ENCODE measurements at places on chromosomes 1 and 21. TPM values are rescaled to one million over a fixed set of nuclear protein-coding genes. Genes with fewer than 3 reads are reported as not detected.

UTS2 gene
- not detected for total RNA-seq

GIPC2 gene
- not detected for total RNA-seq

USP24 gene
- total RNA-seq, result 22.9 TPM

CELA2A gene
- not detected for total RNA-seq

DNA sequence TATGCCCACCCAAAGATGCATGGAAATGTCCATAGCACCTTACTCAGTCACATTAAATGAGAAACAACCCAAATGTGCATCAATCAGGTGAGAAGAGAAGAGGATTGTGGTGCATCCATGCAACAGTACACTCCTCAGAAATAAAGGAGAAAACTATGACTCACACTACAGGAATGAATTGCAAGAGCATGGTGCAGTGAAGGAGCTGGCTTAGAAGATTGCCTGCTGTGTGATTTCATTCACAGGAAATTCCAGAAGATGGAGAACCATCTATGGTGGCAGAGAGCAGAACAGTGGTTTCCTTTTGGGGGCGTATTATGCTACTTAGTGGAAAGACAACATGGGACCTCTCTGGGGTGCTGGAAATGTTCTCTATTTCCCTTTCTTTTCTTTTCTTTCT lies 278.6 kb upstream of the AJAP1 start:
- H3K4me1 ChIP-seq, result no peaks in the 10 kb centered on the region
- no peaks in the 10 kb centered on the region for H3K36me3 ChIP-seq
- peak; percentile 63 for DNase-seq
- H3K27me3 ChIP-seq, result no peaks in the 10 kb centered on the region
- no peak overlapping the region for H3K4me3 ChIP-seq

DNA sequence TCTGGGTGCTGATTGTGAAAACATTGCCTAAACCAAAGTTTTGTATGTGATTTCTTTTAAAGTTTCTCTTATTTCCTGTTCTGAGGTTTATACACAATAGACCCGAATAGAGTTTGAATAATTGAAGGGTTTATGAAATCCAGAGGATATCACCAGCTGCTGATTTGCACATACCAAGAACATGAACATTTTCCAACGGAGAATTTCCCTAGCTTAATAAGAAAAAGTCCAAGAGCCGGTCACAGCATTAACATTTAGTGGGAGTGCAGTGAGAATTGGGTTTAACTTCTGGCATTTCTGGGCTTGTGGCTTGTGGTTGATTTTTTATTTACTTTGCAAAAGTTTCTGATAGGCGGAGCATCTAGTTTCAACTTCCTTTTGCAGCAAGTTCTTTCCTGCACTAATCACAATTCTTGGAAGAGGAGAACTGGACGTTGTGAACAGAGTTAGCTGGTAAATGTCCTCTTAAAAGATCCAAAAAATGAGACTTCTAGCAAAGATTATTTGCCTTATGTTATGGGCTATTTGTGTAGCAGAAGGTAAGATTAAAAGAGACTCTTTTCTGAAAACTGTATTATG lies at the start of gene CFH:
Gene CFH, plus strand, starts transcription at position 407 of the 579 bp plus-strand sequence. Its CDS starts 75 bp downstream, at position 482.
- peaks cover 8% of the 10 kb centered on the region for H3K4me1 ChIP-seq
- no peaks in the 10 kb centered on the region for H3K27me3 ChIP-seq
- peak within 1 kb of the TSS; percentile 45 for H3K27ac ChIP-seq

DNA sequence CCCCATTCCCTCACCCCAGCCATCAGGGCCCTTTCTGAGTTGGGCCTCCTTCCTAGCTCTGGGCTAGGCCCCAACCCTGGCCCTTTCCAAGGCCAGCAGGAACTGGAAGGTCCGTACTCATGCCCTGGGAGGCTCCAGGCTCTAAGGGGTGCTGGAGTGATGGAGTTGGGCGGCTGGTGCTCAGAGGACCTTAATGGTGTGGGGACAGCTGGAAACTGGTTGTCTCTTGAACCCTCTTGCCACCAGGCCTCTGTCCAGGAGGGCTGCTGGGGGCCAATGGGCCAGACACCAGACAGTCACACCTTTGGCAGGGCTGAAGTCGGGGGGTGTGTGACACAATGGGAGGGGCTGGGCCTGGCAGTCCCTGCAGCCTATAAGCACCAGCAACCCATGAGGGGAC lies 9.2 kb upstream of the PADI1 start:
- H3K4me3 ChIP-seq, result no peak overlapping the region
- no peak for DNase-seq
- no peaks in the 10 kb centered on the region for H3K27me3 ChIP-seq
- H3K4me1 ChIP-seq, result peaks cover 23% of the 10 kb centered on the region
- H3K36me3 ChIP-seq, result no peaks in the 10 kb centered on the region

DNA sequence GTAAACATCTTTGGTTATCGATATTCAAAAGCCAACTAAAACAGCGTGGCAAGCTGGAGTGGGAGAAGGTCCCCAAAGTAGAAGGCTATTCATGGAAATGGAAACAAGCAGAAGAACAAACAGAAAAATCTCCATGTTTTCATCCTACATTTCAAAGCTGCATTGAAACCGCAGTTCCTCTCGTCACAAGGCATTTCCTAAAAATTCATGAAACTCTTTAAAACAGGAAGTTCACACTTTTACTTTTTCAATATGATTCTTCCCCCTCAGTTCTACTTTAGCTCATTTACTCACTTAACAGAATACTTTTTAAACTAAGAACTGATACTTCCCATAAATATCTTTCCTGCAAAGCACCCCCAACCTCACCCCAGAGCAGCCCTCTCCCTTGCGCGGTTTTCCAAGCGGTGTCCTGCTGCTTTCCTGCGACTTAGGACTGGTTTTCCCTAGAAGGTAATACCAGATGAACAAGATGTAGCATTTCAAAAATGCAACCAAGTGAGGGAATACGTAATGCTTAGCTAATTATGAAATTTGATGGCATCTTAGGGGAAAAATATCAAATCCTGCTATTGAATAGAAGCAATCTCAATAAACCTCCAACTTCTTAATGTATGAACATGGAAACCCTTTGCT lies 228.3 kb upstream of the PKN2 start:
- H3K4me1 ChIP-seq, result no peaks in the 10 kb centered on the region
- H3K27ac ChIP-seq, result no peak overlapping the region
- H3K36me3 ChIP-seq, result no peaks in the 10 kb centered on the region

GRCh38 chr1:151680826-151681225 lies 35.8 kb downstream of the CELF3 start:
- no peaks in the 10 kb centered on the region for H3K27me3 ChIP-seq
- peaks cover 22% of the 10 kb centered on the region for H3K4me1 ChIP-seq
- peak; percentile 92 for DNase-seq
- H3K27ac ChIP-seq, result peak overlapping the region; percentile 84
- H3K36me3 ChIP-seq, result no peaks in the 10 kb centered on the region

- H3K4me1 ChIP-seq, result peaks cover 12% of the 10 kb centered on the region
- no peak overlapping the region for H3K27ac ChIP-seq
- no peaks in the 10 kb centered on the region for H3K27me3 ChIP-seq
- no peak for DNase-seq
- peak overlapping the region; percentile 73 for H3K4me3 ChIP-seq
Measured at GRCh38 chr1:5992814-5993555, 760 bp upstream of the NPHP4 start.

GRCh38 chr1:94142583-94142982 lies 21.6 kb upstream of the ABCA4 start:
- no peaks in the 10 kb centered on the region for H3K36me3 ChIP-seq
- DNase-seq, result no peak
- H3K4me1 ChIP-seq, result peaks cover 12% of the 10 kb centered on the region
- H3K27me3 ChIP-seq, result no peaks in the 10 kb centered on the region
- H3K4me3 ChIP-seq, result no peak overlapping the region

- peaks cover 5% of the 10 kb centered on the region for H3K4me1 ChIP-seq
- H3K27me3 ChIP-seq, result no peaks in the 10 kb centered on the region
- H3K36me3 ChIP-seq, result no peaks in the 10 kb centered on the region
- no peak overlapping the region for H3K27ac ChIP-seq
Measured at GRCh38 chr1:55541296-55541695, 326.1 kb upstream of the USP24 start.

DNA sequence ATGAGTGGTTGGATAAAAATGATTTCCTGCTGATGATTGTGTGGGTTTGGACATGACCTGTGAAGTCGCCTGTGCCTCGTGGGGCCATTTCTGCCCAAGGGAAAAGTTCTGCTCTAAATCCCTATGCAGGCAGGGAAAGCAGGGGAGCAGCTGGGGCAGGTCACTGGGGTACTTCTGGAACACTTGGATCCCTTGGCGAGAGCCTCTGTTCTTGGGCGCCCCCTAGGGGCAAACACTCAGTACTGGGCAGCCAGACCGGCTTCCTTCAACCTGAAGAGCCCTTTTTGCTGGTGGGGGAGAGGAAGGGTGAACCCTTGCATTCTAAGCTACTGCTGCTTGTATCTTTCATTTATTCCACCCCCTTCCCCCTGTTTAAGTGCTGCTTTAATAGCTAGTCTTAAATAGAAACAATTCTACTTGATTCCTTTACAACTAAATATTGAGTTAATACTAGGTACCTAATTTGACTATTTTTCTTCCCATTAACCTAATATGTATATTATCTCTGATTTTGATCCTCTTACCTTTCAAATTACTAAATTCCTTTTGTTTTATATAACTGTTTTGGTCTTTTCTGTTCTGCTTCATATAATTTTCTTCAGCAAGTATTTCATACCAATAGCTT lies 5.1 kb upstream of the CLEC20A start:
- H3K36me3 ChIP-seq, result no peaks in the 10 kb centered on the region
- H3K4me3 ChIP-seq, result no peak overlapping the region
- no peaks in the 10 kb centered on the region for H3K4me1 ChIP-seq
- no peaks in the 10 kb centered on the region for H3K27me3 ChIP-seq
- peak; percentile 22 for DNase-seq

DNA sequence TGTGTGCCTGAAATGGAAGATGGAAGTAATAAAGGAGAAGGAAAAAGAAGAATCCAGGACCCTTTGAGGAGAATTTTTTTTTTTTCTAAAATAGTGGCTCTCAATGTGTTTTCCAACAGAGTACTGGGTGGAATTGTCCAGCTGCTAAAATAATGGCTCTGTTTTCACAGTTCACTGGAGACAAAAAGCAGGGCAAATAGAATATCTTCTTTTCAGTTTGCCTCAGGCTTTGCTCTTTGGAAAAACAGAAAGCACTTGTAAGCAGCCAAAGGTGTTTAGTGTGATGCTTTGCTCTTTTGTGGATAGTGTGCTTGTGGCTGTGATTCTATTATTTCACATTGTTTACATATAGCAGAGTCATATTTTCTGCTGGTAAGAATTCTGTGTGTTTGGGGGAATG lies 77.4 kb upstream of the MROH9 start:
- H3K27me3 ChIP-seq, result no peaks in the 10 kb centered on the region
- no peak overlapping the region for H3K4me3 ChIP-seq
- no peaks in the 10 kb centered on the region for H3K4me1 ChIP-seq
- no peak overlapping the region for H3K27ac ChIP-seq

GRCh38 chr21:36976228-36976861 lies 9.9 kb upstream of the HLCS start:
- no peak overlapping the region for H3K27ac ChIP-seq
- peaks cover 15% of the 10 kb centered on the region for H3K4me1 ChIP-seq
- no peaks in the 10 kb centered on the region for H3K27me3 ChIP-seq
- no peaks in the 10 kb centered on the region for H3K36me3 ChIP-seq
- DNase-seq, result no peak

- peak overlapping the region; percentile 90 for H3K27ac ChIP-seq
- H3K27me3 ChIP-seq, result no peaks in the 10 kb centered on the region
- peak; percentile 99 for DNase-seq
- H3K4me3 ChIP-seq, result peak overlapping the region; percentile 3
Measured at GRCh38 chr1:202589190-202589930, 120.9 kb downstream of the SYT2 start.

DNA sequence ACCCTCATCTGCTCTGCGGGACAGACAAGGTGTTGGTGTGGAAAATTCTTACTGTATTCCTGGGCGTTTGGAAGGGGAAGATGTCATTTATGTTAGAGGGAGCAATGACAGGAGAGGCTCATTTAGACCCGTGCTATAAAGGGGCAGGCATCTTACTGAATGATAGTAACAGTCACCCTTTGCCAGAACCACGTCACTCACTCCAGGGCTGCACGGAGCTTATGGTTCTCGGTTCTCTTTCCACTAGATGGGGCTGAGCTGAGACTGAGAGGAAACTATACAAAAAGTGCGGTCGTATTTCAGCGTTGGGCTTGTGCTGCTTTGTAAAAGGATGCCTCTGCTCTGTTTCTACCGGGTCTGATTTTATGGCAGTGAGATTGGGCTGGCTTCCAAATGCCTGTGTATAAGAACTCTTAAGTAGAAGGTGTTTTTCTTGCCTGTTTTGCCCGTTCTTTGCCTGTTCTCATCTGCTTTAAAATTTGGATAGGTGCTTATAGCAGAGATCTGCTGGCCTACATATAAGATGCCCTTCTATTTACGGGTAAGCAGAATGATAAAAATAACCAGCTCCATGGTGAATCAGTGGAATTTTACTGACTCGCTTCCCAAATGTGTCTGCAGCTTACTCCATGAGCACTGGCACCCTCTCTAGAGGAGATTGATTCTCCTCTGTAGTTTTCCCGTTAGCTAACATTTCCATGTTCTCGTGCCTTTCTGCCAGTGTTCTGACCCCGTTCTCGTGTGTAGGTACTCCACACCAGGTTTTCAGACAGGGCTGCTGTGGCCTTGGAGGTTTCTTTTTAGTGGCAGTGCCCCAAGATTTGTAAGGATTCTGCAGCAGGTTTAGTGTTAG lies 55.9 kb downstream of the MRPS6 start:
- H3K36me3 ChIP-seq, result no peaks in the 10 kb centered on the region
- H3K27me3 ChIP-seq, result no peaks in the 10 kb centered on the region
- H3K27ac ChIP-seq, result peak overlapping the region; percentile 38
- peaks cover 31% of the 10 kb centered on the region for H3K4me1 ChIP-seq
- H3K4me3 ChIP-seq, result peak overlapping the region; percentile 13

DNA sequence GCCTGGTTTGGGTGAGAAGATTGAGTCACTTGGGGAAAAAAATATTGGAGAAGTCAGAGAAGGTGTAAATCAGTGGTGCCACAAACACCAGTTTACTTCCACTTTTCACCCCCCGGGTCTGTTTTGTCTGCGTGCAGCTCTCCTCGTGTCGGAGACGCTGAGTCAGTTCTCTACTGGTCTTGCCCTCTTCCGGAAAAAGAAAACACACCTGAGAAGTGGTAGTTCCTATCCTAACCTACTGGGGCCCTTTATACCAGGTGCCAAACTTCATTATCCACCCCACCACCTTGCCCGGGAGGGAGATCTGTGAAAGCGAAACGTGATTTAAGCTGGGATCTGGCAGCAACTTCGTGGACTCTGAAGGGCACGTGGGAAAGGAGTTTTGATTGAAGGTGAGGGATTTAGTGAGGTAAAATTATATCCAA lies 855 bp upstream of the IVNS1ABP start:
- no peaks in the 10 kb centered on the region for H3K27me3 ChIP-seq
- peak overlapping the region; percentile 75 for H3K4me3 ChIP-seq
- no peak for DNase-seq
- peaks cover 16% of the 10 kb centered on the region for H3K4me1 ChIP-seq
- H3K27ac ChIP-seq, result no peak overlapping the region

DNA sequence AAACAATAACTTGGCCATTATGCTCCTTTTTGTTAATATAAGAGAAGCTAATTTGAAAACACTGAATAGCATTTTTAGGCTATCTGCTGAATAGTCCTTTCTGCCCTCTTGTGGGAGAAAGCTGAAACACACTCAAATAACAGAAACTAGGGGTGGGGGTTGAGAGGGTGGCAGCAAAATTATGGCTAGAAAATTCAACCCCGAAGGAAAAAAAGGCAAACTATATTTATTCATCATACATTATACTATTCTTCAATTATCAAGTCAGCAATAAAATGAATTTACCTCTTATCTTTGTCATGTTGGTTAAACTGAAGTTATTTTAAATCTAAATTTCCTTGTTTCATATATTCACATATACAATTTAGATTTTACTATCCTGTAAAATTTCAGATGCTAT lies 255.9 kb downstream of the FAF1 start:
- DNase-seq, result no peak
- H3K27ac ChIP-seq, result no peak overlapping the region
- H3K36me3 ChIP-seq, result no peaks in the 10 kb centered on the region
- no peaks in the 10 kb centered on the region for H3K4me1 ChIP-seq
- H3K4me3 ChIP-seq, result no peak overlapping the region
- H3K27me3 ChIP-seq, result no peaks in the 10 kb centered on the region

All from astrocyte (in vitro differentiated cells and primary cell).